ENCODE measurements at places on chromosomes 6 and 20.
A peak's percentile ranks its signal among the peaks of the same experiment; 100 is the strongest.

DNA sequence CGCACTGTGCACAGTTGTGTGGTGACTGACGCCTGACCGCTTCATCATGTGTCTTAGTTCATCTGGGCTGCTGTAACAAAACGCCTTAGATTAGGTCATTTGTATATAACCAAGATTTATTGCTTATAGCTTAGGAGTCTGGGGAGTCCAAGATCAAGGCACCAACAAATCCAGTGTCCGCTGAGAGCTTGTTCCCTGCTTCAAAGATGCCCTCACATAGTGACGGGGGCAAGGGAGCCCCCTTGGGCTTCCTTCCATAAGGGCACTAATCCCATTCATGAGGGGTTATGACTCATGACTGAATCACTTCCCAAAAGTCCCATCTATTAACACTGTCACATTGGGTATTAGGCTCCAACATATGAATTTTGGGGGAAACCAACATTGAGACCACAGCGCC is 34.6 kb downstream of the CYP24A1 start:
- DNase-seq, result no peak

GRCh38 chr6:111087871-111088667 is 766 bp downstream of the SLC16A10 start:
- DNase-seq, result peak; percentile 34

GRCh38 chr20:52552181-52552872 is 360.7 kb upstream of the ZFP64 start:
- DNase-seq, result no peak

DNA sequence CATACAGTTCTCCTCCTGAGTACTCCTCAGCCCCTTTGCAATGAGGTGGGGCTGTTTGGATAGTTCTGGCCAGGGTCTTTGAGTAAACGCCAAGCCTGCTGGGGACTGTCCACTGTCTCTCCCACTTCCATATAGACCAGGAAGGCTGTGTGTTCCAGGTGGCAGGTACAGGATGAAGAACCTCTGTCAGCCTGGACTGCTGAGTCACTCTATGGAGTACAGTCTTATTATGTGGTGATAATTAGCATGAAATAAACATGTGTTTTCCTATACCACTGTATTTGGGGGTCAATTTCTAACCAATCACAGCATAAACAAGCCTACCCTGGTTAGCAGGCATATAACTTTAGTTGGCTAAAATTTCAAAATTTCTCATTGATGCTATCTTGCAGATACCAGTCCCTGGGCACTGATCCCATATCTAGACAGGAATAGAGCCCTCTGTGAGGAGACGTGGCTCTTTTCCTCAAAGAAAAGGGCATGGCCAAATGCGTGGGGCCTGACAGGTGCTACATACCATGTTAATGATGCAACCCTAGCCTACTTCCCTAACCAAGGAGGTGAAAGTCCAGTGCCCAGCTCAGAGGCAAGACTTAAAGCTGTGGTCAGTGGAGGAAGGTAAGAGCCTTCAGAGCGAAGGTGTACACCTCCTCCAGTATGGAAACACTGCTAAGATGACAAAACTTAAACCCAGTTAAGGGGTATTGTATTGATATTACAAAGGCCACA is 4.5 kb upstream of the ALDH8A1 start:
- DNase-seq, result no peak

DNA sequence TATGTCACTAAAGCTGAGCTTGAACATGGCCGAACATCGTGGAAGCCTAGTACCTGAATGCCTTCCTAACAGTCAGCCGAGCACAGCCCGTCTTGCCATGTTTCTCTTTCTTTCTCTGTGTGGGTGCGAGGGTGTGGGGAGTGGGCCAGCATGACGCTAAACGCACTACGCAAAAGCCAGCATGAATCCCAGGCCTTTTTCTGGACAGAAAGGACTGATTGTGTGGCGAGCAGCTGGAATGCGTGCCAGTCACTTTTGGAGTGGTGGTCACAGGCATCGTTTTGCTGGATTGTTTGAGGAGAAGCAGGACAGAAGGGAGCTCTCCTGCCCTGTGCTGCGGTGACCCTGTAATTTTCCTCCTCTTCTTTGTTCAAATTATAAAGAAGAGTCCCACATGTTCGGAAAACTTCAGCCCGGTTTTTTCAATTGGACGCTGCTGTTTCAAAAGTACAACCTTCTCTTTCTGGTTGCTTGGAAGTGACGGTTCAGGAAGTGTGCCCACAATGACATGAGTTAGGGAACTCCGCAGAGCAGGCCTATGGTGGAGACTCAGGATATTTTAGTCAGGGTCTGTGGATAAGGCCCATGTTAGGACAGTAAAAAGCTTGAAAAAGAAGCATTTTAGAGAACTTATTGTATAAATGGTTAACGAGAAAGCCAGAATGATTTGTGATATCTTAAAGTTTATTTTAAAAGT is 54.3 kb downstream of the PDE7B start:
- no peak for DNase-seq

- DNase-seq, result no peak
Measured at GRCh38 chr6:143194095-143194589, 133.5 kb downstream of the AIG1 start.

GRCh38 chr6:3324262-3324942 is 65.7 kb downstream of the PSMG4 start:
- no peak for DNase-seq

- no peak for DNase-seq
Measured at GRCh38 chr6:36063318-36064060, 35.9 kb downstream of the MAPK14 start.

Data from stimulated activated CD8-positive, alpha-beta memory T cell treated with anti-CD3 and anti-CD28 coated beads, Interleukin-15, amount 100 ng/mL, for 4 hours (primary cell).